ENCODE measurements at places on chromosomes 1 and 21.

DNA sequence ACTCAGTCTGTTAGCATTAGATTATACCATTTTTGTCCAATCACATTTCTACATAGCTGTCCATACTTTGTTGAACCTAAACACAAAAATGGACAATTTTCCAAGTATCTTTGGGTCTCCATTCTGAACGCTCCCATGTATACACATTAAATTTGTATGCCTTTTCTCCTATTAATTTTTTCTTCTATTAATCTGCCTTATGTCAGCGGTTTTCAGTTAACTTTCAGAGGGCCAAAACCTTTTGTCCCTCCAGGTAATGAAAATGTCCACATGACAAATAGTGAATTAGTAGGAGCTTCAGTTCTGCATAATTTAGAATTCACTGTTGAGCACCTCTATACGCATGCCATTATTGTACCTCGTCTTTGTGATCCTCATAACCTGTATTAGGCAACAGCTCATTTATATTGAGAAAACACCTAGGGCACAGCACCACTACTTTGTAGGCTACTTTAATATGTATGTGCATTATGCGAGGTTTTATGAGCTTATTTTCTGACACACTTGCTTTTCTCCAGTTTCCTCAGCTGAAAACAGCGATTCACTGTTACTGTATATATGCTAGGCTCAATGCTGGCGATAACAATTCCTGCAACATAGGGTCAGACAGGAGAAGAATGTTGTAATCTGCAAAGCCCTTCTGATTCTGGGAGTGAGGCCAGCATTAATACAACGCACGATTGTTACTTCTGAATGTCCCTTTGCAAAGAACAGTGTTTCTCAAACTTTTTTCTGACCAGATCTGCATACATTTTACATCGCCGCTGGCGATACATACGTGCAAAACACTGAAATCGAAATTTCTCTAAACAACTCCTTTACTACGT is 1.1 kb upstream of the ABCD3 start:
- no peak for DNase-seq

GRCh38 chr1:159828176-159828575 is 1.5 kb downstream of the SLAMF8 start:
- no peak for DNase-seq

DNA sequence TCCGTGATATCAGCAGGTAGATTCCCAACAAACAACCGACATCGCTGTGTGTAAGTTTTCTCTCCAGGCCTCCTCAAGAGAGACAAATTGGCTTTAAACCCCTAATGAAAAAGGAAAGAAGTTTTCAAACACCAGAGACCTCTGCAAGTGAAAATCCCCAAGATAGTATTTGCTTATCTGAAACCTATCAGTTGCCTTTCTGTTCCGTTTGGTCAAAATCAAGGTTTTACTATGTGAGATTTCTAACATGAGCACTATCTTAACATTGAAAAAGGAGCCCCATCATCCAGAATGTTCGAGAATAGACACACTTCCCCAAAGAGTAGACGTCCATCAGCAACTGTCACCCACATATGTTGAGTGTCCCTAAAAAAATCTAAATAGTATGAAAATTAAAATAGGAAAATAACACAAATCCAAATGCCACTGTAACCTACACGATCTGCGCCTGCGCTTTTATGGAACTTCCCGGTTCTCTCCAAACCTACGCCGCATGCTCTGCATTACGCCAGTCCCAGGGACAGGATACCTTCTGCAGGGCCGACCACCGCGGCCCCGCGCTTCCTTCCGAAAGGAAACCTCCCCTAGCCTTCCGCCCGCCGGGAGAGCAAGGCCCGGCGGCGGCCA is 1.4 kb downstream of the SFPQ start:
- DNase-seq = no peak

DNA sequence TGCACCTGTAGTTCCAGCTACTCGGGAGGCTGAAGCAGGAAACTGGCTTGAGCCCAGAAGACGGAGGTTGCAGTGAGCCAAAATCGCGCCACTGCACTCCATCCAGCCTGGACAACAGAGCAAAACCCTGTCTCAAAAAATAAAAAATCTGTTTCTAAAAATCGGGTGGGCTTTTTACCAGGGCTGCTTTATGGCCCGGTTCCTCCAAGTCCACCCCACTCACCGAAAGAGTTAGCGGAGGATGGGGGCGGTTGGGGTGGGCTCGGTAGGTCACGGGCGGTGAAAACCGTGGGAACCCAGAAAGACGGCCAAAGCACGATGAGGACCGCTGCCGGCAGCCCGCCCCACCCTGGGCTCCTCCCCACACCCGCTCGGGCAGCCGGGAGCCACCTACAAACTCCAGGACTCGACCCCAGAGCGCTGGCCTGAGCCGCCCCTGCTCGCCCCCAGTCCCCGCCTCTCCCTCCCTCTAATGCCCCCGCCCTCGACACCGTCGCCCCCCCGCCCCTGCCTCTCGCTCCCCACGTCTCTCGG is 846 bp upstream of the PER3 start:
- DNase-seq = peak; percentile 94

- DNase-seq = no peak
These were observed 388.1 kb upstream of the VAMP3 start for GRCh38 chr1:7382971-7383370.

- DNase-seq = no peak
These were observed 87.6 kb downstream of the DRAM2 start for GRCh38 chr1:111052246-111052645.

DNA sequence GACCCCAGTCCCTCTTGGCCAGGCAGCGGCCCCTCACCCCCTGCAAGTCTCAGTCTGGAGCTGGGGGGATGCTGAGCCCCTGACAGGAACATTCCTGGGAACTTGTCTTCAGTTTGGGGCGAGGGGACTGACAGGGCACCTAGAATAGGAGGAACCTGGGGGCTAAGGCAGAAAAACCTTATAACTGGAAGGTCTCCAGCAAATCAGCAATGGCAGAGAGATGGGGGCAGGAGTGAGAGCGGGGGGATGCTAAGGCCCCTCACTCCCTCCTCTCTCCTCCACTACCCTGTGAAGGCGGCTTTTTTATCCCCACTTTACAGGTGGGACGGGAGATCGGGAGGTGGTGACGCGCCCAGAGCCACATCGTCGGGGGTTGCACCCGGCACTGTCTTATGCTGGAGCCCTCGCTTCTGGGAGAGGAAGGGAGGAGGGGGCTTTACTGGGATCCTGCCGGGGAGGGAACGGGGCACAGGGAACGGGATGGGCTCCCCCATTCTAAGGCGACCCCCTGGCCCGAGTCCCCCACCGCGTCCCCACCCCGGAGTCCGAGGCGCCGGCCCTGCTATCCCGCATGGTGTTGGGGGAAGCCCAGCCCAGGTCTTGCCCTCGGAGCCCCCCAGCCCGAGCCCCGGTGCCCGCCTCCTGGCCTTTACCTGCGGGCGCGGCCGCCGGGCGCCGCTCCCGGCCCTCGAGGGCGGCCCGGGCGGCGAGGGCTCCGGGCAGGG is 456 bp downstream of the COL8A2 start:
- no peak for DNase-seq

DNA sequence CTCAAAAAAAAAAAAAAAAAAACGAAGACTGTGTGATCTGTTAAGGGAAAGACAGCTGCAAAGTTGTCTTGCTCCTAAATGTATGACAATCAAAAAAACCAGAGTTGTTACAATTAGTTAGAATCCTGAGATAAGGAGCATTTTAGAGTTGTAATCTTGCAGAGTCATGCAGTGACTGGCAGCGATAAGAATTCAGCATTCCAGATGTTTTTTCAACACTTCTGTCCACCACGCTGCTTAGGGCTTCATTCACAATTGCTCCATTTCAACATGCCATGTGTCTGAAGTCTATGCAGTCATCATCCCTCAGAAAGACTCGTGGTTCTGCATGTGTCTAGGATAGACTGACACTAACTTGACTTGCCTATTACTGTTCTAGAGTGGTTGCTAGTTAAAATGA is 102.4 kb upstream of the BACE2 start:
- no peak for DNase-seq

- DNase-seq = no peak
These were observed 2.8 kb downstream of the MX1 start for GRCh38 chr21:41428847-41429246.

DNA sequence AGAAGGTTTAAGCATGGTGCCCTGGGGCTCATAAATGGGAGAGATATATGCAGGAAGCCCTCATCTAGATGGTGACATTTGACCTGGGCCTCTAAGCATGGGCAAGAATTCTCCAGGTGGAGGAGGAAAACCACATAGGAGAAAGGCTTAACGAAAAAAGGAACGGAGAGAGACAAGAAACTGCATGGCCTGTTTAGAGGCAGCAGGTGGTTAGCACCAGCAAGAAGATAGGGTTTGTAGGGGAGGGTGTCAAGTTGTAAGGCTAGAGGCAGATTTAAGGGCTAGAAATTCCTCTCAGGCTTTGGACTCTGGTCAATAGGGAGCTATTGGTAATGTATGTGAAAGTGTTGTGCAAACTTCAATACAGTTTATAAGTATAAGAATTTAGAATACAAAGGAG is 8.2 kb upstream of the MAPKAPK2 start:
- DNase-seq = no peak

DNA sequence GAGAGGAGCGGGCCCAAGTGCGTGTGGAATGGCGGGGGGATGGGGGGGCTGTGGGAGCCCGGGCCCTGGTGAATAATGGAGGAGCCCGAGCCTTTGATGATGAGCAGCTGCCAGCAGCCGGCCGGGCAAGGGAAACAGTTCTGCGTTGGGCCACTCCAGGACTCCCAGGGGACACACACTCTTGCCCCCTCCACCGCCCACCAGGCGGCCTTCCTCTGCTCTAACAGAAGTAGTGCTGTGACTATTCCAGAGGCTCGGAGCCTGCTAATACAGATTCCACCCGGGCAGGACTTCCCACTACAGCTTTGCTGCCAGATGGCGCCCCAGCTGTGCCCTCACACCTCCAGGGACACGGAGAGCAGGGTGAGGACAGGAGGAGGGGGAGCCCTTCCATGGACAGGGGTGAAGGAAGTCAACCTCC is 48.2 kb upstream of the LRP8 start:
- no peak for DNase-seq

GRCh38 chr1:180632326-180633056 is 669 bp downstream of the XPR1 start:
- peak; percentile 87 for DNase-seq

GRCh38 chr1:230836793-230837192 is 31.5 kb downstream of the C1orf198 start:
- DNase-seq = no peak

- DNase-seq = no peak
These were observed 714.1 kb upstream of the CHRM3 start for GRCh38 chr1:238672262-238672661.

GRCh38 chr1:10914056-10914455 is 98.4 kb upstream of the TARDBP start:
- no peak for DNase-seq

- no peak for DNase-seq
These were observed 590.6 kb downstream of the MATN1 start for GRCh38 chr1:30132602-30133286.

DNA sequence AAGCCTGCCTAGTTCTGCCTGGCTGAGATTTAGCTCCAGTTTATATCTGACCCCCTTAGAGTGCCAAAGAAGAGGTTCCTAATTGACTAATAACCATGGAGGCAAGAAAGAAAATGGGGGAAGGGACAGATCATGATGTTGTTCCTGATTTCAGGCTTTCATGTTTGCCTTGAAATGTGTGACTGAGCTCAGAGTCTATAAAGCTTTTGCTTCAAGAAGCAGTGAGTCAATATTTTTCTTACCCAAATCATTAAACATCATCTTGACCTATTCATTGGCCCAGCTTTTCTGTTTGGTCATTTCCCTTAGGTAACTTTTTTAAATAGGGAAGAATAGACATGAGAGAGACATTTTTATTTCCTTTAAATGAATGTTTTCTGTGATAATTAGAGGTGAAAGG is 55.9 kb downstream of the HHAT start:
- no peak for DNase-seq

DNA sequence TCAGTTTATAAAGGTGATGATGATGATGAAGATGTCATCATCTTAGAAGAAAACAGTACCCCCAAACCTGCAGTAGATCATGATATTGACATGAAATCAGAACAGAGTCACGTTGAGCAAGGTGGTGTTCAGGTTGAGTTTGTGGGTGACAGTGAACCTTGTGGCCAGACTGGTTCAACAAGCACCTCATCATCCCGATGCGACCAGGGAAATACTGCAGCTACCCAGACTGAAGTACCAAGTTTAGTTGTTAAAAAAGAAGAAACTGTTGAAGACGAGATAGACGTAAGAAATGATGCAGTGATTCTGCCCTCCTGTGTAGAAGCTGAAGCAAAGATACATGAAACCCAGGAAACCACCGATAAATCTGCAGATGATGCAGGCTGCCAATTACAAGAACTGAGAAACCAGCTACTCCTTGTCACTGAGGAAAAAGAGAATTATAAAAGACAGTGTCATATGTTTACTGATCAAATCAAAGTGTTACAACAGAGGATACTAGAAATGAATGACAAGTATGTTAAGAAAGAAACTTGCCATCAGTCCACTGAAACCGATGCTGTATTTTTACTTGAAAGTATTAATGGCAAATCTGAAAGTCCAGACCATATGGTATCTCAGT is 16.0 kb upstream of the CHAF1B start:
- DNase-seq = no peak

DNA sequence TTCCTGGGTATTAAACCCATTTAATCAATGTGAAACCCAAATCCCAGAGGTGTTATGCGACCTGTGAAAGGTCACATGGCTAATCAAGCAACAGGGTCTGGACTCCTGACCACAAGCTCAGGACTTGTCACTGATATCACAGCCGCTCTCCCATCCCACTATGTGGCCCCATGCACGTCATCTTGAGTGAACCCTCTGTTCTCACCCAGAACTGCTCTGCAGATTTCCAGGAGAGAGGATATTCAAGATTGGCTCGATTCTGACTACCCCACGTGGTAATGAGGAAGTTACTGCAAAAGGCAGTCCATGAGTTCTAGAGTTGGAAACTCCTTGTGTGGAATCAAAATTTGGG is 173.5 kb upstream of the ETV3 start:
- DNase-seq = no peak

DNA sequence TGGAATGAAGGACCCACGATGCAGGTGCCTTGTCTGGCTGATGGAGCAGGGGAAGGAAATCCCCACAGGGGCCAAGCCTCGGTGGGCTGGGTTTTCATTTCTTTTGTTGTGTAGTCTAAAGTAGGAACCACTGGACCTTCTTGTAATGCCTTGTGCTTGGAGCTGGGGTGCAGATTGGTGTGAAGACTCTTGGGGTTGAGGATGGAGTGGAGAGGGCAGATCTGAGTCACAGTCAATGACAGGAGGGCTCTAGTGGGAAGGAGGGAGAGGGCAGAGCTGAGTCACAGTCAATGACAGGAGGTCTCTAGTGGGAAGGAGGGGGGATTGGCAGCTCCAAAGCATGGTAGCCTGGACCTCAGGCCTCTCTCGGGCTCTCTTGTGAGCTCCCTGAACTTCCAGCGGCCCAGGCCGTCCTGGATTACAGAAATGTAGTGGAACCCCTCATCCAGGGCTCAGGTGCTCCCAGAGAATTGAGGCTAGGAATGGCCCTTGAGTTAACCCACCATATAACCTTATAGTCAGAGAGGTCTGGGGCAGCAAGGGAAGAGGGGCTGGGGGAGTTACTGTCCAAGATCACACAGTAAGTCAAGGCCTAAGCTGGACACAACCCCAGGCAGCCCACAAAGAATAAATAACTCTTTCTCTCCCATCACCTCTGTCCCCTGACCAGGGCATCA is 313.8 kb downstream of the MATN1 start:
- DNase-seq = no peak

Measured in right cardiac atrium (tissue), 5 donors.